Activated CD8-positive, alpha-beta memory T cell treated with anti-CD3 and anti-CD28 coated beads for 48 hours (primary cell): ENCODE measurements at places on chromosomes 12 and 14.

DNA sequence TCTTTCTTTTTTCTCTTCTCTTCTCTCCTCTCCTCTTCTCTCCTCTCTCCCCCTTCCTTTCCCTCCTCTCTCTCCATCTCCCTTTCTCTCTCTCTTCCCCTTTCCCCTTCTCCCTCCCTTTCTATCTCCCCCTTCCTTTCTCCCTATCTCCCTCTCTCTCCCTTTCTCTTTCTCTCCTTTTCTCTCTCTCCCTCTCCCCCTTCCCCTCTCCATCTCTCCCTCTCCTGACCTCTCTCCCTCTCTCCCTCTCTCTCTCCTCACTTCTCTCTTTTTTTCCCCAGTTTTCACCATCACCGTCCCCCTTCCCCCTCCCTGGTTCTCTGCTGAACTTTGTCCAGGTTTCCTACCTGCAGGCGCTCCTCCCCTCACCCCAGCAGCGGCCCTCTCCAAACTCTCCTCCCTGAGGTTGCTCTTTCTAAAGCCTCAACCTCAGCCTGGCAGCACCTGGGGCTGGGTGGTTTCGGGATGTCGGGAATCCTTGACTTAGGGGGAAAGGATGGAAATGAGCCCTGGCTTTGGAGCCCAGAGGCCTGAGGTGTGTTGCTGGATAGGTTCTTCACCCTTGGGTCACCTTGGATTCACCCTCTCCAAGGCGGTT, 14.7 kb upstream of the TBX3 start:
- DNase-seq = no peak

DNA sequence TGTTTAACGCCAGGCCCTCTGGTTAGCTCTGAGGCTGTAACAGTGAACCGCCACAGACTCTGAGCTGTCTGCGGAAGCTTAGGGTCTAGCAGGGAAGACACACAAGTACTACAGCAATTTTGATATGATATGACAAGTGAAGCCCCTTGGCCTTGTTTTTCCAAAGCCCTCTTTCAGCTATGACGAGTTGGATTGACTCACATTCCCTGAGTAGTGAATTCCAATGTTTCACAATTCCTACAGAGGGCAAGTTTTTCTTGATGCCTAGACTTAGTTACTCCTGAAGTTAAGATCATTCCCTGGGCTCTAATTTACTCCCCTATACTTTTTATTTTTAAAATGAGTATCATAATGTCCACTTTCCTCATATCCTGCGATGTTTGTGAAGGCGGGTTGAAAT, 53.3 kb upstream of the CISTR start:
- DNase-seq = no peak

DNA sequence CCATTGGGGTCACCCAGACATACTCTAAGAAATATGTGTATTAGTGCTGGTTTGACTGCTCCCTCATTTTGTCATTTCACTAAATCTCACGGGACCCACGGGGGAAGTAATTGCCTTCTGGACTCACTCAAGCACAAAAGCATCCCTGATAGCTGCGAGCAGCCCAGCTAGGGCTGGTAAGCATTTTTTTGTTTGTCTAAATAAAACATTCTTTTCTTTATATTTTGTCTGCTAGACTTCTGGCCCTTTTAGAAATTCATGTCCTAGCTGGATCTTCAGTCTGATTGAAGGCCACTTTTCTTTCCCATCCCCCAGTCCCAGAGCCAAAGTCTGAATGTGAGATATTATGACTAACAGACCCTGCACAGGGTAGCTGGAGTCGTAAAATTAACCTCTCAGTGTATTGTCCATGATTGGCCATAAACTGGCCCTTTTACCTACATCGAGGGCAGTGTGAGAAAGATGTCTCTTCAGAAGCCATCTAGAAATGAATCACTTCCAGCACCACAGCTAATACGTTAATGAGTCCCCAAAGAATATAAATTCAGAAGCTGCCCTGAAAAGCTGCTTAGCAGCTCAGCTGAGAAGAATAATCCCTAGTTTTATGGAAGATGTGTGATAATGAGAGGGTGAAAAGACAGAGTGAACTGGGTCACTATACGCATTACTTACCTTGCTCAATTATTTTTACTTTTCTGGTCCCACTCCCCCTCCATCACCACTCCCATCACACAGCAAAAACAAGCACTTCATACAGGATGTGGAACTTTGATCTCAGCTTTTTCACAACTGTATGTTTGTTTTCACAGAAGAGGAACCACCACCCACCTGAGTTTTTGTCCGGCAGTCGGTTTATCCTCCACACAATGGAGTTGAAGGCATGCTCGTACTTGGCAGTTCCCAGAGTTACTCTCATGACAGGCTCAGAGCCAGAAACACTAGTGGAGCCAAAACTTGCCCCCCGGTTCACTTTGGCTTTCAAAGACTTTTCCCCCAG, 55.6 kb upstream of the GTF2A1 start:
- no peak for DNase-seq

DNA sequence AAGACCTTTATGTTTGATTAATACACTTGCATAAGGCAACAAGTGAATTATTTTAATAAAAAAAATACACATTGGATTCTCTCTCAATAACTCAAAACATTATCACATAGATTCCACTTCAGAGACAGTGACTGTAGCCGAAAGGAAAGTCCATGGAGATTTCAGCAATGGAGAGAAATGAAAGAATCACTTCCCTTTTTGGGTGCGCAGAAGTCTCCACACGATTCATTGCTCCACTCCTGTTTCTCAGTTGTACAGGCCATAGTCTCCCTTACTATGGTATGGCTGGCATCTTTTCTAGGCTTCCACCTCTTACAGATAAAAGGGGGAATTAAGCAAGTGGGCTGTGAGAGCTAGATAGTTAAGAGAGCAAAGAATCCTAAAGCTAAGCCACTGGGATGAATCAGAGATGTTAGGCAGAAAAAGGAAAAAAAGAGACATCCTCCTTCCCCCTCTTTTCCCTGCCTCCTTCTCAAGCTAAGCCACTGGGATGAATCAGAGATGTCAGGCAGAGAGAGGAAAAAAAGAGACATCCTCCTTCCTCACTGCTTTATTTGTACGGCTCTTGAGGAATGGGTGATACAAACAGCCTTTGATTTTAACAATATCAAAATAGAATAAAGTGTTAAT, 16.3 kb downstream of the ST8SIA1 start:
- no peak for DNase-seq

DNA sequence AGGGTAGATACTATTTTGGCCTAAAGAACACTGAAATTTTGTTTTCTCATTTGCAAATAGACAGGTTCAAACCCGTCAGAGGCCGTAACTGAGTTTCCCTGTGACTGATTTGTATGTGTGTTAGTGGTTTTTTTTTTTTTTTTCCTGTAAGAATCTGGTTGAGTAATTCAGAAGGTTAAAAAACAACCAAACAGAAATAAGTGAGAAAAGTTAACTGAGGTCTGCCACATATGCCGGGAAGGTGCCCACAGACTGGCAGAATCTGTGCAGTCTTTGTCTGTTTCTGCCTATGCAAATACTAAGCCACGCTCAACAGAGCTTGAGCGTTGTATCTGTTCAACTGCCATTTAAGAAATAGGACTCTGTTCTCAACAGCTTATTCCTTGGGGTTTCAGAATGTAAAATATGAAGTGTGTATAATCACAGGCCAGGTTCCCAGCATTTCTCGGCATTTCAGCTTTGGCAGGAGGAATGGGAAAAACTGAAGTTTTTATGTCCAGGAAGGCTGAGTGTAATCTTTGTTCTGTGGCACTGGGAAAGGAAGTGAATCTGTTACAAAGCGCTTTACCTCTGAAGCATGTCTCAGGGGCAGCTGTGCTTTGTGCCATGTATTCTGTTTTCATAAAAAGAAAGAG, 181.9 kb downstream of the PRKCH start:
- no peak for DNase-seq

GRCh38 chr12:14545144-14546124, 22.2 kb downstream of the PLBD1 start:
- DNase-seq = no peak

DNA sequence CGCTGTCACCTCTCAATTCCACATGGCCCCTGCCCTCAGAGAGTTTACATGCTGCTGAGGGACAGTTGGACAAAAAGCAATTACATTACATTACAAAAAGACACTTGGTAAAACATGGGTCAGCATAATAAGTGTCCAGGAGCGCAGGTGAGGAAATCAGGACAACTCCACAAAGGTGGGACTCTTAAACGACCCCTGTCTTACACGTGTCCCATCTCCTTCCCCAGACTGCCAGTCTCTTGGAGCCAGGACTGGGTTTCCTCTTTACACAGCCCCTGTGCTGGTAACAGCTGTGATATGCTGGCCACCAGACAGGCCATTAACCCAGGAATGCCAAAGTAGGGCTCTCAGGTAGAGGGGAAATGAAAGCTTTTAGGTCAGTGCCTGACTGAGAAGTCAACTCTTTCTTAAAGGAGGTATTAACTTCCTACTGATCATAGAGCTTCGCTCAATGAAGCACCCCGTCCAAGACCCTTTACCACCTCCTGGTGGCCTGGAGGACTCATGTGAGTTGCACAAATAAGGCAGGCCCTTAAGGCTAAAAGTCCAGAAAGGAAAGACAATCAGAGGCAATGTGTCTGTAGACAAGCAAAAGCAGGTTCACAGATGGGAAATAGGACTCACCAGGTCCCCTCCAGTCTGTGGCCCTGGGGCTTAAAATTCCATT, 55.5 kb downstream of the ANO2 start:
- DNase-seq = peak; percentile 11

- DNase-seq = no peak
Observed at GRCh38 chr12:89672589-89672979, 36.1 kb downstream of the ATP2B1 start.

DNA sequence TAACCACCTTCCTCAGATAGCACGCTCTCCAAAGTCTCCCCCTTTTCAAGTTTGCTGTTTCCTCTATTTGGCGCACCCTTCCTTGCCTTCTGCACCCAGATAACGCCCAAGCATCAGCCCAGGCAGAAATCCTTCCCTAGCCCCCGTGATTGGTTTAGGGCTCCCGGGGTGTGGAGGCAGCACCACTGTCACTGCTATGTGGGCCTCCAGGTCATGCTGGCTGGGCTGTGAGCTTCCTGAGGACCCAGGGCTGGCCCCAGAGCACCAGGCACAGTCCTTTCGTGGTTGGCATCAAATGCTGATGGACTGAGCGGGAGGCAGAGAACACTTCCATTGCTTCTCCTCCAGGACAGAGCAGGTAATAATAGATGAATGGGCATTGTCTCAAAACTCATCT, 311.4 kb downstream of the BCL11B start:
- no peak for DNase-seq

- no peak for DNase-seq
Observed at GRCh38 chr14:102590667-102591099, 1.8 kb upstream of the RCOR1 start.

- DNase-seq = no peak
Observed at GRCh38 chr12:121326996-121327674, 25.1 kb downstream of the ANAPC5 start.

DNA sequence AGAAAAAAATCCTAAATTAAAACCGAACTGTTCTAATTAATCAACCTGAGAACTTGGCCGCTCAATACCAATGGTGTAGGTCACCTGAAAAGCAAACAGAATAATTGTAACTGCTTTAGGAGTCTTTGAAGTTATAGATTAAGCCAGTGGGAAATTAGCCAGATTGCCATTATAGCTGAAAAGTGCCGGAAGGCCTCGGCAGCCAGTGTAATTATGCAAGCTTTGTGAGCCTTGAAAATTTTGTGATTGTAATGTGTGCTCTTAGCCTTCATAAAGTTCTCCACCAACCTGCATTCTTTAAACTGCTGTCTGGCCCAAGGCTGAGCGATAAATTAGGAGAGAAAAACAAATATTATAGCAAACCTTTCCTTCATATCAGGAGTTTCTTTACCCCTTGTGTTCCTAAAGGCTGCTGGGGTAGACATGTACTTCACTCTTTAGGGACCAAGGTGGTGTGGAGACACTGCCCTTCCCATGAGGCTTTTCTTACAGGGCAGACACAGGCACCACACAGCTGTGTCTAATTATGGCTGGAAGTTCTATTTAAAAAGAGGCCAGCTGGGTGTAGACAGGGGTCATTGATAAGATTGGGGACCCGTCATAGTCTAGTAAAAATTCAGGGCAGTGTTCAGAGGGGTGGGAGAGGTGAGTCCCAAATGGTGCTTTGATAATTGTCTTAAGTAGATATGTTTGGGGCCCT, 991.2 kb downstream of the FLRT2 start:
- DNase-seq = no peak

DNA sequence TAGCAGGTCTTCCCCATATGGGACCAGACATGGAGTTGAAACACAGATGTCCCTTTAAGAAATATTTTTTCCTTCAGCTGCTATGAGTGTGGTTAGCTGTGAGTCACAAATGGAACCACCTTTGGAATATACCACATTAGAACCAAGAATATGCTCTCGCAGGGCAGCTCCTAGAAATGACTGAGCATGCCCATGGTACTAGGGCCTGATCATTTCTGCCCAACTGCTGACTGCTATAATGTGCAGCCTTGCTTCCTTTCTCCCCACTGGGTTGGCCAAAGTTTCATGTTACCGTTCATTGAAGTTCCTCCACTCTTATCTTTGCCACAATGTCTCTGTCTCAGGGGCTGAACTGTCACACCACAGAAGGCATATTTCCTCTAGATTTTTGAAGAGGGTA, 1074.6 kb downstream of the FLRT2 start:
- DNase-seq = no peak

GRCh38 chr12:38399711-38400206, 83.2 kb downstream of the ALG10B start:
- DNase-seq = no peak

GRCh38 chr14:73797543-73798265, 53.9 kb upstream of the PTGR2 start:
- no peak for DNase-seq

DNA sequence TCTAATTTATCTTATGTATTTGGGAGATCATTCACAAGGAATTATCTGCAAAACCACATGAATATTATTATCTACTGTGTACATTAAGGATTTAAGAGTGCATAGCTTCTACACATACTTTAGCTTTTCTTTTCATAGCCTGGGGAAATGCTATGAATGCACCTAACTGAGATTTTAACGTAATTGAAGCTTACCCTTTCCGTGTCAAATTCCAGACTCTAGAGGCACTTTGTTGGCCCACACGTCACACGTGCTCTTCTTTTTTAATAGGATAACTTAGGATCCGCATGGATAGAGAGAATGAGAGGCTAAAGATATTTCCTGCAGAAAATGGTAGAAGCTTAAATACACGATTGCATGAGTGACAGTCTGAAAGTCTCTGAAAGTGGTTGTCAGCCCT, 481.1 kb downstream of the PCNX1 start:
- no peak for DNase-seq

GRCh38 chr12:49491823-49492222, 47.0 kb upstream of the KCNH3 start:
- no peak for DNase-seq

DNA sequence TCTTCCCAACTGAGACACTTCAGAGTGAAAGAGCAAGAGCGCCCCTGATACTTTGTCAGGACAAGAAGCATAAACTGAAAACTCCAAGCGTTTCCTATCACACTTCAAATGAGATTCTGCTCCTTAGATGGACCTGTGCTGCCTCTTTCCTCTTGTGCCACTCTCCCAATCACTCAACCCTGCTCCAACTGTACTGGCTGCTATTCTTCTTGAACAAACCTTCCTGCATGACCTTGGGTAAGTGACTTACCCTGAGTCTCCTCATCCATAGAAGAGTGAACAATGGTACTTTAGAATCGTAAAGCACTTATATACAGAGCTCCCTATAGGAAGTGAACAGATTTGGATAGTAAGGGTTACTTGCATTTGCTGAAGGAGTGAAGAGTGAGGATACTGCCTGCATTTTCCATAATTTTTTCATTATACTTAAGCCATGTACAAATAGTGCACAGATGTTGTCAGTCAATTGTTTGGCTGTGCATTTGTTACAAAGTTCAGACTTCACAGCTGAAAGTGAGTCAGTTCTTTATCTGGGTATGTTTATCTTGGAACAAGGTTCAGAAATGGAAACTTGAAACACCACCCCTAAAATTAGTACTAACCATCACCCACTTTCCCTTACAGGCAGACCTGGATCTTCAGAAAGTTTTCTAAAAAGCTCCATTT, 10.8 kb downstream of the MTERF2 start:
- DNase-seq = no peak
